Stimulated activated CD4-positive, alpha-beta T cell treated with anti-CD3 and anti-CD28 coated beads, Interleukin-1b, Interleukin-23, amount 100 ng/mL, for 24 hours (primary cell): ENCODE measurements at places on chromosomes 4 and X.

DNA sequence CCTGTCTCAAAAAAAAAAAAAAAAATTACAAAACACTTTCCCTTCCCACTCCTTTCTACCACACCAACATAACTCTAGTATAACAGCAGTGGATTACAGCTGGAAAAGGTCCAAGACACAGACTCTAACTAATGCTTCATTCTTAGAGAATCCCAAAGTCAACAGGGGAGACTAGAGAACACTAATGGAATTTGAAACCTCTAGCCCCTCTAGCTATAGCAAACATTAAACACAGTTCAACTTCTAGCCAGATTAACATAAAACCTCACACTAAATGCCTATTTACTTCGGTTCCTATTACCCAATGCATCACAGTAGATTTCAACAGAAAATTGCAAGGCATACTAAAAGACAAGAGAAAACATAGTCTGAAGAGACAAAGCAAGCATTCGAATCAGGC is 10.5 kb upstream of the DHX15 start:
- DNase-seq: no peak

- no peak for DNase-seq
Observed at GRCh38 chr4:183867247-183867646, 37.9 kb upstream of the STOX2 start.

DNA sequence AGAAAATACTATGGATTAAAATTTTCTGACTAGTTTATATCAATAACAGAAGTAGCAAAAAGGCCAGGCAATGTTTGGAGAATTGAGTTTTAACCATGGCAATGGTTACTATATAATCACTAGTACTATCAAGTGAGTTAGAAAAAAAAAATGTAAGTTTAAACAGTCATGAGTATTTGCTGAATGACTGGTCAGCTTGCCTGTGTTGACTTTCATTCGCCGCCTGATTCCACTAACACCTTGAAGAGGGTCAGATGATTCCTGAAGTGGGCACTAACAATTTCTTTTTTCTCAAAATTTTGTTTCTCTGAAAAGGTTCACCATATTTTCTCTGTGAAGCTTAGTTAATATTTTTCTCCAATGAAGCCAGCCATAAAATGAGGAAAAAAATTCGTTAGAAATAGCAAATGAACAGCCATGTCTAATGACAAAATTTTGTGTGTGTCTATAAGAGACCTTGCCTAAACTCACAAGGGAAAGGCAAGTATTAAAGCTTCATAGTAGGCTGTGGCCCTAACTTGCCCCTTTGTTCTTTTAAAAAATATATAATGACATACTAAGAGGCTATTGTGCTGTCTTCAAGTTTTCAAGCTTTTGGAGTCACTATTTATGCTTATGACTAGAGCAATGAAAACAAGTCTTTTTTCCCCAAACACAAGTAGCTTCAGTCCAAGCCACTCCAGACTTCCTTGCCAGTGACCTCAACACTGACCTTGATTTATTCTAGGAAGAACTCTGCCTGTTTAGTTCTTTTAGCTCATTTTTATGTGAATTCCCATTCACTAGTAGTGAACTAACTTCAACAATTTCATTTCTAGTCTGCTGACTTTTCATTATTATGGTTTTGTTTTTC is 18.4 kb upstream of the FHDC1 start:
- no peak for DNase-seq

GRCh38 chr4:153773236-153773690 is 13.4 kb upstream of the RNF175 start:
- no peak for DNase-seq

GRCh38 chr4:98574816-98575215 is 83.6 kb downstream of the TSPAN5 start:
- DNase-seq: no peak

DNA sequence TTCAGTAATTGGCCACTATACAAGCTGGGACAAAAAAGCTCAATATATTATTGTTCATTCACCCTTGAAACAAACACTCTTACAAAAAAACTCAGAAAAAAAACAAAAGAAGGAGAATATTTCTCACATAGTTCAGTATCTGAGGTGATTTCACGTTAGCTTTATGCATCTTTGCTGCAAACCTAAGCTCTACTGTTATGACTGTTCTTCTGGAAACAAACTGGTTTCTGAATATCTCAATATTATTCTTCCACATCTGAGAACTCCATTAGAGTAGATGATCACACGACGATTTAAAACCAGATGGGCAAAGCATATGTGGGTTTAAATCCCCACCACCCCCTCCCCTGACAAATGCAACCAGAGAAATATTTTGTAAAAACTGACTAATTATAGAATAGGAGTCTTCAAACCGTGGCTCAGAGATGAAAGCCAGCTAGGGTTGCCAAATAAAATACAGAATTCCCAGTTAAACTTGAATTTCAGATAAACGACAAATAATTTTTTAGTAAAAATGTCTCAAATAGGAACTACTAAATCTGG is 182.0 kb upstream of the FAM241A start:
- no peak for DNase-seq

GRCh38 chr4:158912806-158913205 is 144.0 kb downstream of the FNIP2 start:
- no peak for DNase-seq

GRCh38 chr4:94284889-94285288 is 57.7 kb downstream of the HPGDS start:
- DNase-seq: no peak

DNA sequence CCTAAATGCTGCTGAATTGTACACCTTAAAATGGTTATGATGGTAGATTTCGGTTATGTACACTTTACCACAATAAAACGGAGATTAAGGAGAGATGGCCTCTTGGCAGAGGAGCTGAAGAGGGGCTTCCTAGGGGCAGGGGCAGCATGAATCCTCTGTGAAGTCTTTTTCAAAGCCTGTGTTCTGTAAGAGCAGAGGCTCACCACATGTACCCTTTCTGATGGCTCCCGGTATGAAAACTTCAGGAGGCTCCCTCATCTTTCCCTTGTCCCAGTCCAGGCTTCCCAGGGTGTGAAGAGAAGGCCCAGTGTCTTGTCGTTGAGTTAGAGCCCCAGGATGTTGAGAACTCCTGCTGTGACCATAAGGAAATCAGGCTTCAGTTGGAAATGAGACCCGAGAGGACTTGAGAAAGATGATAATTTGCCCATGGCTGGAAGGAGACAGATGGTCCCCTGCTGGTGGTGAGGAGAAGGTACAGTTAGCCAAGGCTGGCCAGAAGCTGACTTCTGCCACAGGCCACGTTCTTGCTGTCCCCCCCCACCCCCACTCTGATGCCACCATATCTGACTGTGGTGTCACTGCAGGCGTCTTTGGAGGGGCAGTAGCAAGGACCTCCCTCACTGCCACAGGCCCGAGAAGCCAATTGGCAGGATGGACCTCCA is 31.8 kb upstream of the MTM1 start:
- DNase-seq: no peak
